IPS DF 19.7 (cell line): ENCODE measurements at places on chromosomes 11 and 22.
A peak's percentile ranks its signal among the peaks of the same experiment; 100 is the strongest.

DNA sequence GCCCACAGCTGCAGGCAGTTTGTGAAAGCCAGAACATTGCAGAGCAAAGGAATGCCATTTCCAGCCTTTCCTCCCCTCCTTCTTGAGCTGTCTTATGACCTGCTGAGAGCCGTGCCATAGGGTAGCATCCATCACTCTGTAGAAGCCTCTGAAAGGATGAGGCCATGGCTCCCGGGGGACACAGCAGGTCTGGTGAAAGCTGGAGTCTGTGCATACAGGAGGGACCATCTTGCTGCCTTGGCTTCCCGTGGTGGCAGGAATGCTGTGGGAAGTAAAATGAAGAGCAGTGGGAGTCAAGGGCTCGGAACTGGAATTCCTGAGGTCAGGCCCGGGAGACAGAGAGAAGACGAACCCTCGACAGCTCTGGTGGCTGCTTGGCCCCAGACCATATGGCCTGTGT, 30.9 kb downstream of the ANO1 start:
- no peak for DNase-seq

GRCh38 chr11:9313648-9314290, 624 bp downstream of the TMEM41B start:
- DNase-seq = no peak

DNA sequence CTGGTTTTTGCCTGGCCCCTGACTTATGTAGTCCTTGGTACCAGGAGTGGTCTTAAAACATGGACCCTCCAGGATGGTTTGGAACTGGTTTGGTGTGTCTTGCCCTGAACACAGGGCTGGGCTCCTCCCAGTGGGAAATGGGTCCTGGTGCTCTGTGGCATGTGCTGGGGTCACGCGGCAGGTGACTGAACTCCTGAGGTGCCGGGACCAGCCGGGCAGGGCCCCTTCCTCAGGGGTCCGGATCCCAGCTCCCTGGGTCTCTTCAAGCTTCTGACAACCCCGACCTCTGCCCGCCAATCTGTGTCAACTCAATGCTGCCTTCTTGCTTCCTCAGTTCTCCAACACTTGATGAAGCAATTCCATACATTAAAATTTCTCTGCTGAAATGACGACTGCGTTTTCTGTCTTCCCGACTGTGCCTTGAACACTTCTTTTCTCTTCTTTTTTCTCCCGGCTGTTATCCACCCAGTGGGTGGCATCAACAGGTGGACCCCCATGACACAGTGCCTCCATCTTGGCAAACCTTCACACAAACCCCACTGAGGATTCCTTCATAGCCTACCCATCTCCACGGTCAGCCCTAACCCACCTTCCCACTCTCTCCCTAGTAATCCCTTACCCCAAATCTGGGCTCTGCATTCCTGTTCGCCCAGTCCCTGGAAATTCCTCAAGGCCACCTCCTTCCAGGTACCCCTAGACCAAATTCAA, 4.4 kb downstream of the IFT27 start:
- no peak for DNase-seq

DNA sequence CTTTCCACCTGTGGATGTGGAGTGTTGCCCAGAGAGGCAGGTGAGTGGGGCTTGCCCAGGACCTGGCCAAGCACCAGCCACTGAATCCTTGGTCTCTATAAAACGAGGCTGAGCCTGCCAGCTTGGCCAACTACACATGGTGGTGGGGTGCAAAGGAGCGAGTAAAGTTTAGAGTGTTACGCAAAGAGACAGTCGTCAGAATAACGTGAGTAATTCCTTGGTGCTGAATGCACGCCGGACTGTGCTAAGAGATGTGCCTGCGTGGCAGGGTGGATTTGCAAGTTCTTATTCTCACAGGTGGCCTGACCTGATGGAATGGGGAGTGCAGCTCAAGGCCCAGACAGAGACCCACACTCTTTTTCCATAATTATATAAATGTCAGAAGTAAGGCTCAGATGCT, 88.6 kb upstream of the B3GAT1 start:
- no peak for DNase-seq

- no peak for DNase-seq
Measured at GRCh38 chr22:17634696-17635095, 3.9 kb upstream of the BCL2L13 start.

DNA sequence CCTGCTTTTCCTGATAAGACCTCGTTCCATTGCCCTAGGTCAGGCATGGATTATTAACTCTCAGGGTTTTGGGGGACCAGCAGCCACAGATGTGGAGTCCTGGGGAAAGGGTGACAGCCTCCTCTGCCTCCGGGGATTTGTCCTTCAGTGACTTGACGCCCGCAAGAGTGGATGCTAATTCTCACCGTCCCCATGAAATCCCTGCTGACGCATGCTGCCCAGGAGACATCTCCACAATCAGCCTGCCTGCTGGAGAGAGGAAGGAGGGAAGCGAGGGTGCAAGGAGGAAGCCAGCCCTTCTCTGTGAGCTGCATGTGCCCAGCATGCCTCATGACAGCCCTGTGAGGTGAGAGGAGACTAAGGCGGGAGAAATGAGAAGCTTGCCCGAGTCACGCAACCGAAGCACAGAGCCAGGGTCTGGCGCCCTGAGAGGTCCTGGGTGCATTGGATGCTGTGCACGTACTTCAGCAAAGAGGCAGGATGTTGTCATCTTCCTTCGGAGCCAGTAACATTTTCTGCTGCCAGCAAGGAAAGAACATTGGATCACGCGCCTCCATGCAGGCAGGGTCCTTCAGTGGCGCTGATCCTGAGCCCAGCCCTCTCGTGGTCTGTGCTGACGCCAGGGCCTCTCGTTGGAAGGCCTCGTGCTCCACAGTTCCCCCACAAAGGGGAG, 27.3 kb upstream of the KRTAP5-6 start:
- no peak for DNase-seq

DNA sequence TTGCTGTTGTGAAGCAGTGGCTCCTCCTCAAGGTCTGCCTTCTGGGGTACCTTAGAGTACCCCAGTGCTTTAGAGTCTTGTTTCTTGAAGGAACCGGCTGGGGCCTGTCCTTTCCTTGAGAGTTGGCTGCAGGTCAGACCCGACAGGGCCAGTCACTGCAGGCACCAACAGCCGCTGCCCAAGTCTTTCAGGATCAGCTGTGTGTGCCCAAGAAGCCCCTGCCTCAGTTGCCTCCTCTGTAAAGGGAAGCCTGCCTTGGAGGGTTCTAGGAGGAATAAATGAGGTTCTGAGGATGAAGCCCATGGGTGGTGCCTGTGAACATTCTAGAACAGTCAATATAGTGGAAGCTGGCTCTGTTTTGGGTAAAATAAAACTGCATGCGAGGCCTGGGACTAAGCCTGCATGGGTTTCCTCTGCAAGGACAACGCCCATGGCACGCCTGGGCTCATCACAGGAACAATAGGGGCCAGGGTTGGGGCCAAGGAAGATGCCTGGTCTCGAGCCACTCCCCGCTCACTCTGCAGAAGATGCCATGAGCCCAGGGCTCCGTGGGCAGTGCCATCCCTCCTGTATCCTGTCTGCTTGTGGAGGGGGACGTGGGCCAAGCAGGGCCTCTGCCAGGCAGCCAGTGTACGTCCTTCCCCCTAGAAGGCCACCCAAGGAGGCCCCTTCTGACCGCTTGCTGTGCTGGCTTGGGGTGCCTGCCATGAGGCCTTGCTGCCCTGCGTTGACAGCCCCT, 81.6 kb downstream of the MED15 start:
- DNase-seq = no peak

DNA sequence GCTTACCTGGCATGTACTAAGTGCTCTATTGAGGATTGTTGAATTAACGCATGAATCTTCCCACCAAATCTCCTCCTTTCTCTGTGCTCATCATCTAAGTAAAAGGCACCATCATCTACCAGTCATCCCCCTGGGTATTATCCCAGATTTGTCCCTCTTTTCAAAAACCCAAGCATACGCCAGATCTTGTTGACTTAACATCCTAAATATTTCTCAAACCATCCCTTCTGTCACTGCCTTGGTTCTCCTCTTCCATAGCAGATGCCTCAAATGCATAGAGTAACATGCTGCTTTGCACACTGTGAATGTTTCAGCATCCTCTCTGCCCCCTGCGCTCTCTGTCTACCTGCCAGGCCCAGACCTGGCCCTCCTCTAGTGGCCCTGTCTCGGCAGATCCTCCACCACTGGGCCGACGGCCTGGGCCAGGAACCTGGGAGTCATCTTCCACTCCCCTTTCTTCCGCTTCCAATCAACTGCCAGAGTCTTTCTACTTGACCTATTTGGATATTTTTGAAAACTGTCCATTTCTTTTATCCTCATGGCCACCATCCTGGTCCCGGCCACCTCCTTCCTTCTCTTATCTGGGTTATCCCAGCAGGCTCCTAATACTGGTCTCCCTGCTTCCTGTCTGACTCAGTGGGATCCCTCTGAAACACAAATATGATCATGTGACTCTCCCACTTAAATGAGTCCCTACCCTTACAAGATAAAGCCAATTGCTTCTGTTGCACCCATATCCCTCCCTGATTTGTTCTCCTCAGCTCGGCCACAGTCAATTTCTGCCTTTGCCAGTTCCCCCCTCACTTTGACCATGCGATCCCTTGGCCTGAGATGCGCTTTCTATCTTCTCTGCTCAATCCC, 3.4 kb upstream of the TAB1 start:
- no peak for DNase-seq

- no peak for DNase-seq
Measured at GRCh38 chr11:45997599-45997998, 75.1 kb downstream of the LARGE2 start.

DNA sequence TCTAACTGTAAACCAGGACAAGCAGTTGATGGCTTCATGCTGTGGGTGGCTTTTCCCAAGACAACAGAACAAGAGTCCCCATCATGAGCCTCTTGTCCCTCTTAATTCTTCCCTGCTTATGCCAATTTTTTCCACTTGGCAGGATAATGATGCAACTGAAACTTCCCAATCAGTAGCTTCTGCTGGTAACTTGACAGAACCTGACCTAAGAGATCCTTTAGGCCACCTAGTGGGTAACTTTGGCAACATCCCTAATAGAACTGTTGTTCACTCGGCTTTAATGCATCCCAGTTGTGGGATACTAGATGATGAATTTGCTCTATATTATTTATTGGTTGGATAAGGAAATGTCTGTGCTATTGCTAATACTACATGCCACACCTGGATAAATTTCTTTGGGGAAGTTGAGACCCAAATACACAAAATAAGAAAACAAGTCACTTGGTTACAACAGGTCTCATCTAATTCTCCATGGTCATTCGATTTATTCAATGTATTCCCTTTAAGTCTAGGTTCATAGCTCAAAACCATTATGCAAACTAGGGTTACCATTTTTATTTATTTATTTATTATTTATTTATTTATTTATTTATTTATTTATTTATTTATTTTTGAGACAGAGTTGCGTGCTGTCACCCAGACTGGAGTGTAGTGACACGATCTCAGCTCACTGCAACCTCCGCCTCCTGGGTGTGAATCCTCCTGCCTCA, 41.4 kb upstream of the NFAM1 start:
- DNase-seq = peak; percentile 30
